ENCODE measurements at places on chromosomes 4 and X.

DNA sequence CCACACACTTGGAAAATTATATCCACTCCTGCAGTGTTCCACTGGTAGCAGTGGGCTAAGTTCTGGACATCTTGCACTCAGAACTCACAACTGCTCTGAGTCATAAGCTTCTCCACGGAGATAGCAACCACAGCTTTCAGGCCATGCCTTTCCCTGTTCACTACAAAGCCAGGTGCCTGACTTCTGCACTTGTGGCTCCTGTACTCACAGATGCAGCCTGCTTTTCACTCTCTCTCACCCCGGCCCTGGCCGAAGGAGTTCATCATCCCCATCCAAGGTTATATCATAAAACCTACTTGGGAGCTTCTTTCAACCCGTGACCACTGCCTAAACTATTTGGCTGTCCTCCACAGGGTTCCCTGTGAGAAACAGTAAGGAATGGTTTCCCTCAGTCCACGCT is 999.4 kb downstream of the GLUD2 start:
- peak; percentile 43 for DNase-seq

DNA sequence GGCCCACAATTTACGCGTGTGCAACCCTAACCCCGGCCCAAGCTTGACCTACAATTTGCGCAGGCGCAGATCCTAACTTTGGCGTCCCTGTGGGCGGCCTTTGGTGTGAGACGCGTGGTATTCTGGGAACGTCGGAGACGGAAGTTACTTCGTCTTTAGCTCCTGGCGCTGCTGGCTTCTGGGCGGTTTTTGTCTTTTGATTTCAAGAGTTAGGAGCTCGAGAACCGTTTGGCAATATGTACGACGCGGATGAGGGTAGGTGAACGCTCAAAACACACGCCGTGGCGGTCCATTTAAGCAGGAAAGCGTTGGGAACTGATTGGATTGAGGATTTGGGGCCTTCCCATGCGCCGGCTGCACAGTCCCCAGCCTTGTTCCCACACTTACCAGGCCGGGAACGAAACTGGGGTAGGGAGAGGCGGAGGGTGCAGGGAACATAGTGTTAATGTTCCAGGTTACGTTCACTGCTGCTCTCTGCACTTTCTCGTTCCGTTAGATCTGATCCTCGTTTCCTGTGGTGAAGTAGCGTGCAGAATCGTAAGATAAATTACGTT is at the start of gene POLR2B:
Gene POLR2B, plus strand, starts transcription at position 147 of the 554 bp plus-strand sequence. Its CDS starts 90 bp downstream, at position 237.
- DNase-seq = peak; percentile 94

GRCh38 chrX:94612140-94612539 is 938.1 kb downstream of the FAM133A start:
- no peak for DNase-seq

- DNase-seq = no peak
Measured at GRCh38 chr4:14241574-14241973, 614.0 kb upstream of the BOD1L1 start.

- DNase-seq = peak; percentile 18
Measured at GRCh38 chrX:100368167-100368566, 41.9 kb downstream of the PCDH19 start.

DNA sequence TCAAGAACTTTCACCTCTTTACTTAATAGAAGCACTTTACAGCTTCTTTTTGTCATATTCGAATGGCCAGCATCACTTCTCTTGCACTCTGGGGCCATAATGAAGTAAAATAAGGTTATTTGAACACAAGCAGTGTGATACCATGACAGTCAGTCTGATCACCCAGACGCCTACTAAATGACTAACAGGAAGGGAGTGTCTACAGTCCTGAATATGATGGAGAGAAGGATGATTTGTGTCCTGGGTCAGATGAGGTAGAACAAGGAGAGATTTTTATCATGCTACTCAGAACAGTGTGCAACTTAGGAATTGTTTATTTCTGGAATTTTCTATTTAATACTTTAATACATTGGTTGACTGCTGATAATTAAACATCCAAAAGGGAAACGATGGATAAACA is 284.2 kb upstream of the F9 start:
- no peak for DNase-seq

Measured in fibroblast of upper back skin (primary cell).